ENCODE measurements at places on chromosomes 1 and 21. TPM values are rescaled to one million over a fixed set of nuclear protein-coding genes. Genes with fewer than 3 reads are reported as not detected.

PRKAB2 gene
- total RNA-seq = 12.3 TPM

RXFP4 gene
- not detected for total RNA-seq

ABCB10 gene
- total RNA-seq = 4.7 TPM

ARHGEF16 gene
- total RNA-seq = not detected

GRHL3 gene
- 0.35 TPM for total RNA-seq

OLFML3 gene
- 145 TPM for total RNA-seq

NEK2 gene
- not detected for total RNA-seq

IBA57 gene
- 13.5 TPM for total RNA-seq

DNA sequence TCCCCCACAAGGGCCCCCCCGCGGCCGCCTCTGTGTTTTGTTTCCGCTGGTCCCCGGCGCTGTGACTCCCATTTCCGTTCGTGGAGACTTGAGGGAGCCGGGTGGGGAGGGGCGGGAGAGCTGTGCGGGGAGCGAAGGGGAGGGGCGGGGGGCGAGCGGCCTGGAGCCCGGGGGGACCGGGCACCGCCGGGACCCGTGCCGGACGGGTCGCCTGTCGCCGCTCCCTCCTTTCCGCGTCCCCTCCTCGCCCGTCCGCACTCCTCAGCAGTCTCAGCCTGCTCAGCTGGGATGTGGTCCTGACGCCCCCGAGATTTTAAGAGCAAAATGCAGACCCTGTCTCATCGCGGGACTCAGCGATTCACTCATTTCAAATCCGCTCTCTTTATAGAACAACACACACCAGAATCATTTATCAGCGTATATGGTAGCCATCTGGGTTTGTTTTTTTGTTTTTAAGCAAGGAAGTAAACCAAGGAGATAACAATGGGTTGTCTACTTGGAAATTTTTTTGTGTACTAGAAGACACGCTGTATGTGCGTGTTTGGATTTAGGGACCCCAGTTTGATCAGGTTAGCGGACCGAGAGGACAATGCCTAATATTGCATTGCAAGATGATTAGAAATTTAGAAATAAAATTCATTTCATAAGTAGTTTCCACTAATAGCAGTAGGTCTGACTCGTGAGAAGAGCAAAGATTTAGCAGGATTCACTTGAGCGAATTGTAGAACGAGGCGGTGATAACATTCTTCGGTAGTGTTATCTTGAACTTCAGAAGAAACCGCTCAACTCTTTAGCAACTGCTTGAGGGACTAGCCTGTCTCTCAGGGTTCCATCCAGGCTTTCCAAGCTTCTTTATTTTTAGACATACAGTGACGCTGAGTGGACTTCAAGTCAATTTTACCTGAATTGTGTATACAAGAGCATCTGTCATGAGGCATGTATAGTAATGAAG, 1.1 kb downstream of the GABPA start:
- H3K27me3 ChIP-seq = no peaks in the 10 kb centered on the region
- no peaks in the 10 kb centered on the region for H3K4me1 ChIP-seq
- H3K4me3 ChIP-seq = peak overlapping the region; percentile 73
- H3K27ac ChIP-seq = peak overlapping the region; percentile 93

- no peak overlapping the region for H3K4me3 ChIP-seq
- H3K4me1 ChIP-seq = no peaks in the 10 kb centered on the region
- no peaks in the 10 kb centered on the region for H3K27me3 ChIP-seq
- no peak for DNase-seq
- no peak overlapping the region for H3K27ac ChIP-seq
These were observed 349.1 kb upstream of the NEGR1 start for GRCh38 chr1:72631449-72631848.

DNA sequence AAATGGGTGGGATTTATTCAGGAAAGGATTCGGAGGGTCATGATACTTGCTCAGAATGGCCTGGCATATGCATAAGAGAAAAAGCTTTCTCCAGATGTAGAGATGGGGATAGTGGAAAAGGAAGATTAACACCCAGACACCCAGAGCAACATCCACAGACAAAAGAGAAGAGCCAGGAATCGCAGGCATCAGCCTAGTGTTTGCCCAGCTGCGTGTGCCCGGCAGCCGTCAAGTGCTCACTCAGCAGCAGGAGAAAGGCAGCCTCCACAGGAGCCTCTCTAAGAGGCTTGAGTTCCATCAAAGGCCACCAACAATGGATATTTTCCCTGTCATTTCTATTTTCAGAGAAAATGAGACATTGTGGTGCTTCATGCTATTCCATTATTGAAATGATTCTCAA, 54.7 kb downstream of the NTPCR start:
- no peaks in the 10 kb centered on the region for H3K4me1 ChIP-seq
- H3K4me3 ChIP-seq = no peak overlapping the region
- no peak overlapping the region for H3K27ac ChIP-seq
- H3K27me3 ChIP-seq = no peaks in the 10 kb centered on the region
- H3K36me3 ChIP-seq = no peaks in the 10 kb centered on the region

DNA sequence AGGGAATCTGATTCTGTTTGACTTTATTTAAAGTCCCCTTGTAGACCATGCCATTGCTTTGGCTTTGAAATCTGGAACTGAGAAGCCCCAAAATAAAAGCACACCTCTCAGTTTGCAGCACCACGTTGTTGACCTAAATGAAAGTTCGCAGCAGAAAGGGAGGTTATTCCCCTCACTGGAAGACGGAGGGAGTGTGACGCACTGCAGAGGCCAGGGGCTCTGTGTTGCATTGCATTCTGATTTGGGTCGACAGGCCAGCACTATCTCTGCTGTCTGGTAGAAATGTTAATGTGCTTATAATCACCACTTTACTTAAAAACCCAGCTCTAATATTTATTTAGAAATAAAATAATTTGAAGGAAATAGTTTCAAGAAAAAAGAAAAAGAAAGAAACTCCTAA, 675.2 kb upstream of the NR5A2 start:
- no peaks in the 10 kb centered on the region for H3K36me3 ChIP-seq
- no peaks in the 10 kb centered on the region for H3K27me3 ChIP-seq
- no peak overlapping the region for H3K27ac ChIP-seq
- DNase-seq = no peak
- no peak overlapping the region for H3K4me3 ChIP-seq
- H3K4me1 ChIP-seq = no peaks in the 10 kb centered on the region

DNA sequence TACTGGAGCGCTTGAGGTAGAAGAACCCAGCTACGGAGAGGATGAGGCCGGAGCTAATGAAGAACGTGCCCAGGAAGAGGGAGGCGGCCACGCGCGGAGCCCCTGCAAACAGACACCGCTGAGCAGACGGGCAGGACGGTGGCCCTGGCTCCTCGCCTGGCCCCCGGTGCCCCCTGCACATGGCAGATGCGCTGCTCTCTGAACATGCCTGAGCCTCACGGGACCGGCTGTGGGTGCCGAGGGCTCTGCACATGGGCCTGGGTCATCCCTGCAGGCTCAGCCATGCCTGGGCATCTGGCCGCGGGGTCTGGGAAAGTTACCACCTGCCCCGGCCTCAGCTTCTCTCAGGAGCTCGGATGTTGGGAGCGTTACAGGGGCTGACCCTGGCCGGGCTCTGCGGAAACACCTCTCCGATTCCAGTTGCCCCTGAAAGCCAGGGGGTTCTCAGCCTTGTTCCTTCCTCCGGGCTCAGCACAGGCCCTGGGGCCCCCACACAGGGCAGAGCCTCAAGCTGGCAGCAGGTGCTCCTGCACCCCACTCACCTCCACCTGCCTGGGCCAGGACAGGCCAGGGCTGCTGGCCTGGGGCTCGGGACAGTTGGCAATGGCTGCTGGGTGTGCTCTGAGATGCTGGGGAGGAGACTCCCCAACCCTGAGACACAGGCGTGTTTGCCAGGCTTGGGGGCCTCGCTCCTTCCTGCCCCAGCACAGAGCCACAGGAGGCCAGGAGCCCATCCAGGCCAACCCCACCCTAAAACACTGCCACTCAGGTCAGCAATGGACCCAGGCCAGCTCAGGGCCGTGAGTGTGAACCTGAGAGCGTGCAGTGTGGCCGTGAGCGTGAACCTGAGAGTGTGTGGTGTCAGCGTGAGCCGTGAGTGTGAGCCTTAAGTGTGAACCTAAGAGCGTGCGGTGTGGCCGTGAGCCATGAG, 12.1 kb upstream of the RNF223 start:
- H3K36me3 ChIP-seq = no peaks in the 10 kb centered on the region
- H3K27ac ChIP-seq = no peak overlapping the region
- no peak overlapping the region for H3K4me3 ChIP-seq
- DNase-seq = peak; percentile 12
- no peaks in the 10 kb centered on the region for H3K4me1 ChIP-seq

- H3K4me3 ChIP-seq = no peak overlapping the region
- no peak for DNase-seq
- no peaks in the 10 kb centered on the region for H3K4me1 ChIP-seq
- no peaks in the 10 kb centered on the region for H3K27me3 ChIP-seq
- no peak overlapping the region for H3K27ac ChIP-seq
- H3K36me3 ChIP-seq = no peaks in the 10 kb centered on the region
These were observed 1178.6 kb downstream of the MRPL39 start for GRCh38 chr21:24428591-24429199.

- H3K27me3 ChIP-seq = no peaks in the 10 kb centered on the region
- H3K27ac ChIP-seq = no peak overlapping the region
- H3K36me3 ChIP-seq = no peaks in the 10 kb centered on the region
- no peak for DNase-seq
- no peaks in the 10 kb centered on the region for H3K4me1 ChIP-seq
These were observed 1.0 kb downstream of the DMRTB1 start for GRCh38 chr1:53460211-53460634.

Data from uterus (tissue), 4 donors.